ENCODE measurements at places on chromosomes 4 and X. TPM values are rescaled to one million over a fixed set of nuclear protein-coding genes. Genes with fewer than 3 reads are reported as not detected.

SPANXD gene
- total RNA-seq, result not detected

PDZD4 gene
- total RNA-seq, result 9.9 TPM

RAI2 gene
- total RNA-seq, result 0.50 TPM

CD38 gene
- 0.94 TPM for total RNA-seq

CENPVL2 gene
- 0.25 TPM for total RNA-seq

MID2 gene
- total RNA-seq, result 11.1 TPM

COL4A5 gene
- 57.1 TPM for total RNA-seq

STOX2 gene
- 2.5 TPM for total RNA-seq

ADH1B gene
- not detected for total RNA-seq

ODAM gene
- not detected for total RNA-seq

PRSS12 gene
- 4.1 TPM for total RNA-seq

DNA sequence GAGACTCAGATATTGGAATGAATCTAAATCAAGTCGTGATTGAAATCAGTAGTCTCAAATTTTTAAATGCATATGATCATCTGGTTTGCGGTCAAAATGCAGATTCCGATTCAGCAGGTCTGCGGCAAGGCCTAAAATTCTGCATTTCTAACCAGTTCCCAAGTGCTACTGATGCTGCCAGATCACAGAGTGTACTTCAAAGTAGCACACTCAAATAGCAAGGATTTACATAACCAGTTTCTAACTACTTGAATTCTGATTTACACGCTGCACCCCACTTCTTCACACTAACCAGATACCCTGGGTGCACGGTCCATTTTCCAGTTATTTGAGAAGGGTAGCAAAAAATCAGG, 752 bp downstream of the MBTPS2 start:
- no peaks in the 10 kb centered on the region for H3K27me3 ChIP-seq
- peak; percentile 15 for DNase-seq
- peak overlapping the region; percentile 82 for H3K4me3 ChIP-seq
- peak overlapping the region; percentile 83 for H3K27ac ChIP-seq

DNA sequence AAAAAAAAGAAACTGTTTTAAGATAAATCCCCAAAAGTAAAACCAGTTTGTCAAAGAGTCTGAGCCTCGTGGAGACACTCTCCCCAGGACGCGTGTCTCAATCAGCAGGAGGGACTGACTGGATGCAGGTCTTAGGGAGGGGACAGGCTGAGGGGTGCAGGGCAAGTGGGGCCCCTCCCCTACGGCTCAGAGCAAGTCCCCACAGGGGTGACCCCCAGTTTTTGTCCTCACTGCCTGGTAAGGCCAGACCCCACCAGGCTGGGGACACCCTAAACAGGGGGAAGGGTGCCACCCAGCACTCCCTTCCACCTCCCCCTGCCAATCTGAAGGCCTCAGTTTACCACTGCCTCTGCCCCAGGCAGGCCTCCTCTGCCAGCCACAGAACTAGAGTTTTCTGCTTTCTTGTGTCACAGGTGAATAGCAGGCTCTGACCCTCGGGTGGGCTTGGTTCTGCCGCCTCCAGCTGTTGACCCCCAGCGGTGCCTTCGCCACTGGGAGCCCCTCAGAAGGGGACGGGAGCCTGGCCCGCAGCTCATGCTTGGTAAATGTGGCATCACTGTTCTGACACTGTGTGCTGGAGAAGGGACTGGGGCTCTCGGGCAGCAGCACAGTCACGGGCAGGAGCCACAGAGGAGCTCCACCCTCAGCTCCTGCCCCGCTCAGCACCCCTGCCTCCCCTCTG, 69.8 kb upstream of the MXD4 start:
- H3K4me1 ChIP-seq, result peaks cover 12% of the 10 kb centered on the region
- no peaks in the 10 kb centered on the region for H3K36me3 ChIP-seq
- peaks cover 5% of the 10 kb centered on the region for H3K27me3 ChIP-seq
- H3K4me3 ChIP-seq, result no peak overlapping the region

DNA sequence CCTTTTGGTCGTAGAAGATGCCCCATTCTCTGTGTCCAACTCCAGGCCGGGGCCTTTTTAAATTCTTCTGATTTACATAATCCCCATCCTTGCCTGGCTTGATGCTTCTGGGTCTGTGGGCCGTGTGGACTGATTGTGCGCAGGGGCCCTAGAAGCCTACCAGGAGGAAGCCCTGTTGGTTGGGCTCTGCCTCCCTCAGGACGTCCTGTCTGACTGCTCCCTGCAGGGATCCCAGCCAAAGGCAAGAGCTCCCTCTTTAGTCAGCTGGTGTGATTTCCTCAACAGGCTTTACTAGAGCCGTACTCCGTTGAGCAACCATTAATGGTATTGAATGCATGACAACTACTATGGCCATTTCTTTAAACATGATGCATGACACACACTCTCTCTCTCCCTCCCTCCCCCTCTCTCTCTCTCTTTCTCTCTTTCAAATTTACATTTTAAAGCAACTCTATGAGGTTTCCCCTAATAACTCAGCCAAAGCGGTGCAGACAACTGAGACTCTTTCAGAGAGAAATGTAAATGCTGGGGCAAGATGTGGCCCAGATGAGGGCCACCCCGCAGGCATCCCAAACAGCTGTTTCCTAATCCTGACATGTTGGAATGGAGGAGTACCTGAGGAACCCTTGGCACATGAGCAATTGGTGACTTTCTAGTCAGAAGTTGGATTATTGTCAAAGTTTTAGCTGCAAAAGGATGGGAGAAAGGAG, 117.3 kb downstream of the DRD5 start:
- H3K4me1 ChIP-seq, result no peaks in the 10 kb centered on the region
- H3K36me3 ChIP-seq, result no peaks in the 10 kb centered on the region

DNA sequence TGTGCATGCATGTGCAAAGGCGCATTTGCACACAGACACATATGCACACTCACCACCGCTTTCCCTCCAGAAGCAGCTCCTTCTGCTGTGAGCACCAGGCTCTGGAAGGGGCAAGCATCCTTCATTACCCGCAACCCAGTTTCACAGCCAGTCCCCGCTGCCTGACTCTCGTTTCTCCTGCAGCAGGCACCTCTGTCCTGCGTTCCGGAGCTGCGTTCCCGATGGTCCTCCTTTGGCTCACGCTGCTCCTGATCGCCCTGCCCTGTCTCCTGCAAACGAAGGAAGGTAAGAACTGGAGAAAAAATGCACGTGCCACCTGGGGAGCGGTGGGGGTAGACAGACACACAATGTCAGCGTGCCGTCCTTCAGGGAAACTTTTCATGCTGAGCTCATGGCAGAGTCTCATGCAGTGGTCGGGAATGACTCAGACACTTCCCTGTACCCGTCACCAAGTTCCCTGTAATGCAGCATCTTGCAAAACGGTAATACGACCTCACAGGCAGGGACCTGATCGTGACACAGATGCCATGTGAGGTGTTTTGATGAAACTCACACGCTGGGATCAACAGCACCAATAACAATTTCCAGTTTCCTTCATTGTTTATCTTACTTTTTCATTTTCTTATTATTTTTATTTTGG, 5.1 kb downstream of the IL3RA start:
- no peak overlapping the region for H3K27ac ChIP-seq
- no peak for DNase-seq
- no peaks in the 10 kb centered on the region for H3K4me1 ChIP-seq
- H3K27me3 ChIP-seq, result no peaks in the 10 kb centered on the region

GRCh38 chr4:7297374-7297773, 105.0 kb downstream of the SORCS2 start:
- H3K27me3 ChIP-seq, result peaks cover 3% of the 10 kb centered on the region
- no peak overlapping the region for H3K4me3 ChIP-seq

DNA sequence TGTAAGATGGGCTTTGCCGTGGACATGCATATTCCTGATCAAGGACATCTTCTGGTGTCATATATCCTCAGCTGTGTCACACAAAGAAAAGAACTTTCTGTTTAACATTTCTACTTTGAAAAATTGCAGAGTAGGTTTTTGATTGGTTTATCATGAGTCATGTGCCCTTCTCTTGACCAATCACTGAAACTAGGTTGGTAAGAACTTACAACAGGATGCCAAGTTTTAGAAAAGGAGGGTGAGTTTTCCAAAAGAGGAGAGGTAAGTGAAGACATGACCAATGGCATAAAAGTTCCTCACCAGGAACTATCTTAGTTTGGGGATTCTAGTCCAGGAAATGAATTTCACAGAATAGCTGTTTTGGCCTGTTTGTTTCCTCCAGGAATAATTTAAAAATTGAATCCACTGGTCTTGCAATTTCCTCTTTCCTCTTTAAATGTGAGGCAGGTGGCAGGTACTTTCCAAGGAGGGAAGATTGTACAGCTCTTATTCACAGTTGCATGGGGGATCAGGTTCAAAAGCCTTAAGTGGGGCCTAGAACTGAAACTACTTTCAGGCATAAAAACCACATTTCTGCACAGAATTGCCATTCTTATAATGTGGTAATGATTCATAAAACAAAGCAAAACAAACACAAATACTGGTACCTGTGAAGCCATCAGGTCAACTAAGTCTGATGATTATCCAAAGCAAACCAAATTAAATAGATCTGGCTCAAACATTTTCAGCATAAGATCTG, 1114.5 kb upstream of the LCORL start:
- H3K4me1 ChIP-seq, result no peaks in the 10 kb centered on the region
- no peak overlapping the region for H3K27ac ChIP-seq
- H3K36me3 ChIP-seq, result no peaks in the 10 kb centered on the region
- DNase-seq, result peak; percentile 2

GRCh38 chr4:185020863-185021761, 2.8 kb downstream of the HELT start:
- H3K36me3 ChIP-seq, result no peaks in the 10 kb centered on the region
- H3K4me1 ChIP-seq, result no peaks in the 10 kb centered on the region
- no peak overlapping the region for H3K4me3 ChIP-seq
- H3K27me3 ChIP-seq, result peaks cover 80% of the 10 kb centered on the region
- DNase-seq, result no peak

- H3K27me3 ChIP-seq, result no peaks in the 10 kb centered on the region
- no peaks in the 10 kb centered on the region for H3K4me1 ChIP-seq
- no peak overlapping the region for H3K27ac ChIP-seq
- H3K4me3 ChIP-seq, result no peak overlapping the region
- H3K36me3 ChIP-seq, result no peaks in the 10 kb centered on the region
These were observed 103.4 kb downstream of the DDIT4L start for GRCh38 chr4:100086766-100087431.

DNA sequence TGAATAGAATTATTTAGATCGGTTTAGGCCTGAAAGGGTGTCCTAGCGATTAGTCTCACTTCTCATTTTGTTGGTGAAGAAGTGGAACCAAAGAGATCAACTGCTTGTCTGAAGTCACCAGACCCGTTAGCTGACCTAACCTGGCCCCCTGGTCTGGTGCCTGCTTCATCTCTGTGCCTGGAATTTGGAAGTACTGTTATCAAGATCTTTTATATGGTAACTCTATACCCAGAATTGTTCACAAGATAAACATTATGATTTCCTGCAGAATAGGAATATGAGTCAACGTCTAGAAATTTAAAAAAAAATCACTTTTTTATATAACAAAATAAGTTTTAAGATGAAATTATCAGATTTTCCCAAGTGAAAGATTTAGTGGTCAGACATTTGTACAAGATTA, 37.2 kb downstream of the LRP2BP start:
- DNase-seq, result peak; percentile 86
- H3K27me3 ChIP-seq, result no peaks in the 10 kb centered on the region
- H3K27ac ChIP-seq, result peak overlapping the region; percentile 94
- no peak overlapping the region for H3K4me3 ChIP-seq

- H3K27ac ChIP-seq, result no peak overlapping the region
- H3K4me1 ChIP-seq, result no peaks in the 10 kb centered on the region
- DNase-seq, result no peak
- no peak overlapping the region for H3K4me3 ChIP-seq
- H3K27me3 ChIP-seq, result no peaks in the 10 kb centered on the region
These were observed 51.9 kb upstream of the HUWE1 start for GRCh38 chrX:53738370-53738906.

GRCh38 chr4:115883847-115884246, 770.4 kb upstream of the NDST4 start:
- no peak overlapping the region for H3K4me3 ChIP-seq
- no peaks in the 10 kb centered on the region for H3K36me3 ChIP-seq
- DNase-seq, result no peak
- no peaks in the 10 kb centered on the region for H3K4me1 ChIP-seq
- no peak overlapping the region for H3K27ac ChIP-seq
- H3K27me3 ChIP-seq, result no peaks in the 10 kb centered on the region

DNA sequence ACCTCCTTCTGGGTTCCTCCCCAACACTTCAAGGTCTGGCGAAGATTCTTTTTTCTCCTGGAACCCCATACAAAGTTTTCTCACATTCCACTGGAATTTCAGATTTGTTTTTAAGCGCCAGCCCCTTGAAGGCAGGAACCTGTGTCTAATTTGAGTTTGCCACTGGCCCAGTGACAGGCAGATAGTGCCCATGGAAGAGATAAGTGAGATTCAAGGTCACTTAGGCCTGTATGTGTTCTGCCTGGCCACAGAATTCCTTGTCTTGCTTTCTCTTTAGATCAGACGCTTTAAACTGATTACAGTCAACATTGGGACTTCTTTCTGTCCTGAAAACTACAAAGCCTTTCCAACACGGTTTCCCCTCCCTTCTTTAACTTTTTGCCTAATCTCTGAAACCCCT, 11.2 kb downstream of the ATOH1 start:
- peaks cover 13% of the 10 kb centered on the region for H3K27me3 ChIP-seq
- no peak overlapping the region for H3K27ac ChIP-seq
- no peaks in the 10 kb centered on the region for H3K36me3 ChIP-seq
- no peak for DNase-seq

GRCh38 chr4:89245459-89245858, 62.1 kb downstream of the GPRIN3 start:
- no peaks in the 10 kb centered on the region for H3K27me3 ChIP-seq
- no peaks in the 10 kb centered on the region for H3K36me3 ChIP-seq
- DNase-seq, result no peak

DNA sequence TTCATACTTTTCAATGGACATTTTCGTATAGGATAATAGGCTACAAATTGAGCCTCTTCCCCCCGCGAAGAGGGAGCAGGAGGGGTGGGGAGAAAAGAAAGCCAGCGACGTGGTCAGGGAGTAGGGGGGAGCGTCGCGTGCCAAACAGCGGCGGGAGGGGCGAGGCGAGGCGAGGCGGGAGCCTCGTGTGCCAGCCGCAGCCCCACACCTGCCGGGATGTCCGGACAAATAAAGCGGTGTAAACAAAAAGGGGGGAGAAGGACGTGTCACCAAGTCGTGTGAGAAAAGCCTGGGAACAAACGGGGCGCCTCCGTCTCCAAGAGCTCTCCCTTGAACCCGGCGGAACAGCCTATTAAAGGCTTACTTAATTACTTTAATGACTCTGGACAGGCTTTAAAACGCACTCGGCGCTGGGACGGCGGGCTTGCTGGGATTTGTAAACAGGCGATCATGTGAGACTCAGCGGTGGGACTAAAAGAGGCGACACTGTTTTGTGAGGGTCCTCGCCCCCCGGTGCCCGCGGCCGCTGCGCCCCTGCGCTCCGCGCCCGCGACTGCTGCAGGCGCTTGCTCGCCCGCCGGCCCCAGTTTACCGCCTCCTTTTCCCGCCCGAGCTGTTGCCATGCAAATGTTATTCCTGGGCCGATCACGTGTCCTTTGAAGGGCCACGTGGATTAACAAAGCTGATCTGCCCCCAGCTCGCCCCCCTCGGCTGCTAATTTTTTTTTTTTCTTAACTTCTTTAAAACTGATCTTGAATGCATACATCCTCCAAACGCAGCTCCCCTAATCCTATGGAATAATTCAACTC, at the start of gene HELT:
Gene HELT (plus strand): TSS at position 527 of the 809 bp plus-strand sequence. CDS start 439 bp downstream, outside the sequence.
- DNase-seq, result no peak
- no peak within 1 kb of the TSS for H3K4me3 ChIP-seq
- H3K36me3 ChIP-seq, result no peaks in the 10 kb centered on the region
- no peaks in the 10 kb centered on the region for H3K4me1 ChIP-seq
